NCI-H526 treated with DMSO at 0.1 percent for 48 hours (cell line): ENCODE measurements at places on chromosomes 13 and 19.

GRCh38 chr19:33093420-33094210 lies 12.6 kb downstream of the GPATCH1 start:
- DNase-seq = no peak

DNA sequence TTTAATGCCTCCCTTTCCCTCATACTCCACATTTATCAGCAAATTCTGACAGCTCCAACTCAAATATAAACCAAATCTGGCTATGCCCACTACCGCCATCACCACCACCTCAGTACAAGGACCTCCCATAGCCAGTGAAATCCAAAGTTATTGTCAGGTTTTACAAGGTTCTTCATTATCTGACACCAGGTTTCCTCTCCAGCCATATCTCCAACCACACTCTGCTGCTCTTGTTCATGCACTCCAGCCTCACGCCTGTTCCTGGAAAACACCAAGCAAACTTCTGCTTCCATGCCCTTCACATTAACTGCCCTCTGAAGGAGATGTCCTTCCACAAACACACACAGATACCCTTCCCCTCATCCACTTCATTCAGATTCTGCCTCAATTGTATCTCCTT lies 102.2 kb upstream of the MIR17HG start:
- no peak for DNase-seq

- DNase-seq = no peak
Measured at GRCh38 chr13:40819797-40820315, 30.4 kb downstream of the SLC25A15 start.

- no peak for DNase-seq
Measured at GRCh38 chr19:16036397-16036925, 39.8 kb upstream of the TPM4 start.

GRCh38 chr13:86298725-86299124 lies 499.5 kb upstream of the SLITRK6 start:
- DNase-seq = no peak

GRCh38 chr13:67133476-67133875 lies 96.7 kb downstream of the PCDH9 start:
- no peak for DNase-seq

GRCh38 chr19:6610934-6611852 lies 20.2 kb upstream of the CD70 start:
- no peak for DNase-seq

GRCh38 chr13:32761472-32761871 lies 175.2 kb downstream of the PDS5B start:
- no peak for DNase-seq

- no peak for DNase-seq
Measured at GRCh38 chr19:31502536-31503170, 153.4 kb upstream of the TSHZ3 start.

GRCh38 chr13:63184693-63185092 lies 1769.0 kb upstream of the PCDH20 start:
- no peak for DNase-seq

- DNase-seq = no peak
Measured at GRCh38 chr19:3253270-3253669, 28.8 kb downstream of the CELF5 start.

DNA sequence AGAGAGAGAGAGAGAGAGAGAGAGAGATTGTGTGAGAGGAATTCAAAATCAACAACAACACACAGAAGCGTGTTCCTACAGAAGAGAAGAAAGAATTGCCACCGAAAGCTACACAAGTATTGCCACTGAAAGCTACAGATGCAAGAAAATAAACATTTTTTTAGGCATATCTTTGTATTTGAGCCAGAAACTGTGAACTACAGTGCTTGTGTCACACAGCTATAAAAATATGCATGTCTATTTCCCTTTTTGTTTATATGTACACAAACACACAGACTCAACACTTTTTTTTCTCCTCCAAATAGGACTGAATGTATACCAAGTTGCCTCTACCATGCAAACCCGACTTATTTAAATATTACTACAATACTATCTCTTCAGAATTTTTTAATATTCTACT lies 290.4 kb downstream of the SLITRK5 start:
- no peak for DNase-seq

DNA sequence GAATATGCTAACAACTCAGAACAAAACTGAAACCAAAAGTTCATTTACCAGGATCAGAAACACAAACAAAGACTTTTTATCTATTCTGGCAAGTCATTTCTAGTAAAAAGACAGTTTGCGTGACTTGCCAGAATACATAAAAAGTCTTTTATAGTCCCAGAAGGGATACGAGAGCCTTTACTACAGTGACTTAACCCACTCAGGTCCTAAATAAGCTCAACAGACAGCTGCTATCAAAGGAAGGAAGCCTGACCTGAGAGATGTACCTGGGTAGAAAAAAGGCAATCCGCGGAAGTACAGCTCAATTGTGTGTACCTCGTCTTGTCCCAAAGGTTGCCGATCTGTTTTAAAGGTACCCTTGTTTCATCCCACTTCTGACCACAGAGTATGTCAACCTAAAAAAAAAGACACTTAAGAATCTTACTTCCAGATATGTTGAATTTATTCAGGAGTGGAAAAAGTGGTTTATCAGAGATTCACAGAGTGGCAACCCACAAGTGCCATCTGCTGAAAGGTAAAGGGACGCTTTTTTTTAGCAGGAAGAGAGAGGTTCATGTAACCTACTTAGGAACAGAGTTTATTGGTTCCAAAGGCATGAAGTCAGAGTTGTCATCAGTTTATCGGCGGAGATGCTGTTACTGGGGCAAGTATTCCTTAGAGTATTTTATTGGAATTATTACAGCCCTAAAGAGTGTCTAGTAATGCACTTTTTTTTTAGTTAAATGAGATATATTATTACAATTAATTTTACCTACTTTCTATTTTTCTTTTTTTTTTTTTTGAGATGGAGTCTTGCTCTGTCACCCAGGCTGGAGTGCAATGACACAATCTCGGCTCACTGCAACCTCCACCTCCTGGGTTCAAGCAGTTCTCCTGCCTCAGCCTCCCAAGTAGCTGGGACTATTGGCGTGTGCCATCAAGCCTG lies 69.7 kb upstream of the C1QTNF9B start:
- no peak for DNase-seq

- DNase-seq = no peak
Measured at GRCh38 chr19:14674764-14675163, at the start of gene ADGRE3. TSS of gene ADGRE3 (minus strand) at chr19:14674844. CDS start at chr19:14674770, 74 bp downstream.

DNA sequence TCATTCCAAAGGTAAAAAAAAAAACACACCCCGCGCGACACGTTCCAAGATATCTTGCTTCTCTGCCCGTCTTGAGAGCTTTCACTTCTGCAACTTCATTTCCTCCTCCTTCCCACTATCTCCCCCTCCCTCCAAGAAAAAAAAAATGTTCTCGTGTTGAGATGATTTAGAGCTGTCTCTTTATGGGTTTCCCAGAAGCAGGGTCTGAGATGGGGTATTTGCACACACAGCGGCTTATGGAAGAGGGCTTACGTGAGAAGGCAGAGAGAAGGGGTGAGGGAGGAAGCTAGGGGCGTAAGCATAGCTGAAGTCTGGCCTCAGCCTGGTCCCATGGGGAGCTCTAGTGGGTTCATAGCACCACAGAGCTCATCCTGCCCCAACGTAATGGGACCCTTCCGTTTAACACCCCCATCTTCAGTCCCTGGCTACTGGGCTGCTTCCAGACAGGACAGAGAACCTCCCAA lies 31.3 kb upstream of the USE1 start:
- no peak for DNase-seq

DNA sequence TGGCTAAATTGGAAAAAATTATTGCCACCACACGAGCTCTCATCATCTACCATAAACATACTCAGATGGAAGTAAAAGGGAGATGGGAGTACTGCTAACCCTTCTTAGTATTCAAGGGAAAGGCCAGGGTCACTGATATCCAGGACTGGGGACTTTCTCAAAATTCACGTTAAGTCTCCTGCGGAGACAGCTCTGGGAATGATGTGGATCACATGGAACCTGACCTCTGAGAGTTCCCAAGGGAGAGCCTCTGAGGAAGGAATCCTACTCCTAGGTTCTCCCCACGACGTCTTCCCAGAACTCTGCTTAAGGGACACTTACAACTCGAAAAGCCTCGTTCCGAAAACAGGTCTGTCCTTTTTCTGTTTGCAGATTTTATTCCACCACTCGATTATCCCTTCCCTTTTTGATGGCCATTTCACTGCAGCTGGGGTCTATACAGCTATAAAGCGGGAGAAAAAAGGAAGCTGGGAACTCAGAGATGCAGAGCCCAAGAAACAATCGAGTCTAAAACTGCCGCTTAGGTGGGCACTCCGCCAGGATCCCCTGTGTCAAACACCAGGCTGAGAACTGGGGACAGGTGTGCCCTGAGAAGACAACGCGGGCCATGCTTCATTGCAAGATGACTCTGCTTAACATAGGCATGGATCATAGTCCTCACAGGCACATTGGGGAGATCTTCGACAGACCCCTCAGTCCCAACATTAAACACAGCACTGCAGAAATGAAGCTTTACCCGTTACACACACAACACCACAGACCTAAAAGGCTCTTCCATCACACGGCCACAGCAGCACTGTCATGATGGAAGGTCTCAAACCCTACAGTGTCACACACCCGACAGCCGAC lies 823 bp upstream of the ZNF567 start:
- DNase-seq = no peak

- no peak for DNase-seq
Measured at GRCh38 chr13:41960211-41960636, 685 bp downstream of the VWA8 start.

DNA sequence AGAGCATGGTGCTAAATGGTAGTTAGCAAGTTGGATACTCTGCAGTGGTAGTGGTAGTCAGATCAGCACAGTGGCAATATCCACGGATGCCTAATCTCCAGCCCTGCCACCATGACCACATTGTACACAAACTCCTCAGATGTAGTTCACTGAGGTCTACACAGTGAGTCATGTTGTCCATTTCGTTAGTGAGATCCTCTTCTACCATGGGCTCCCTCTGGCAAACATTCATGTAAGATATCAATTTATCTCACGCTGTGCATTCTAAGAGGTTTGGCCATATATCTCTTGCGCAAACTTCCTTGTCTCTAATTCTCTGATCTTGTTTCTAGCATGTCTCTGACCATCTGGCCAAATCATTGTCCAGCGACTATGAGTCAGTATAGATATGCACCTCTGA lies 58.2 kb downstream of the POLR1D start:
- DNase-seq = no peak

- DNase-seq = peak; percentile 67
Measured at GRCh38 chr13:112885782-112886268, 83.2 kb upstream of the MCF2L start.

GRCh38 chr13:73877399-73877798 lies 256.8 kb downstream of the KLF12 start:
- DNase-seq = no peak
